COR-L47 (cell line): ENCODE measurements at places on chromosomes 12 and 14.

- DNase-seq = no peak
These were observed 12.2 kb downstream of the SMOC1 start for GRCh38 chr14:69891422-69891821.

DNA sequence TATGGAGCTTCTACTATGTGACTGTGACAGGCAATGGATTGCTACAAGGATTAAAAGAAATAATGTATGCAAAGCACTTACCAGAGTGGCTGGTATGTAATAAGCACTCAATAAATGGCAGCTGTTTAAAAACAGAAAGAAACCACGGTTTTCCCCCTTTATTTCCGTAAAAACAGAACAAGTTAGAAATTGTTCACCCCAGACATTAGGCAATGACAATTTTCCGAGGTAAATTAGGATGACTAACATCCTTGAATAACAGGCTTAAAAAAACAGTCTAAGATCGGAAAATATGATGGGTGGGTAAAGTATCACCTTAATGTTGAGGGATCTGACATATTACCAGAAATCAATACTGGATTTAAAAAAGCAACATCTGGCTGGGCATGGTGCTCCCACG lies 20.9 kb upstream of the CNIH1 start:
- DNase-seq = no peak

DNA sequence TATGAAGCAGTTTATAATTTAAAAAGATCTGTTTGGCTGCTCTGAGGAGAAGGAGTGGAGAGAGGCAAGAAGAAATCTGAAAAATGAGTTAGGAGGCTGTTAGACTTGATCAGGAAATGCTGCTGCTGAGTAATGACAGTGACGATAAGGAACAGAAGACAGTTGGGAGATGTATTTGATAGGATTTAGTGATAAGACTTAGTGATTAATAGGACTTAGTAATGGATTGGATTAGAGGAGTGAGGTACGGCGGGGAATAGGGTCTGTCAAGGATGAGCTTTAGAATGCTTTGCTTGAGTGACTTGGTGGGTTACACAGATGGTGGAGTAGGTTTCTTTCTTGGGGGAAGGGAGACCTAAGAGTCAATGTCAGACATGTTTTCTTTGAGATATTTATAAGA lies 31.7 kb downstream of the UNC79 start:
- no peak for DNase-seq

- DNase-seq = no peak
These were observed 11.2 kb downstream of the CD9 start for GRCh38 chr12:6211421-6211869.

GRCh38 chr12:19801941-19802340 lies 362.6 kb downstream of the AEBP2 start:
- DNase-seq = no peak

- DNase-seq = no peak
These were observed 179.8 kb upstream of the NRXN3 start for GRCh38 chr14:77990337-77990736.

DNA sequence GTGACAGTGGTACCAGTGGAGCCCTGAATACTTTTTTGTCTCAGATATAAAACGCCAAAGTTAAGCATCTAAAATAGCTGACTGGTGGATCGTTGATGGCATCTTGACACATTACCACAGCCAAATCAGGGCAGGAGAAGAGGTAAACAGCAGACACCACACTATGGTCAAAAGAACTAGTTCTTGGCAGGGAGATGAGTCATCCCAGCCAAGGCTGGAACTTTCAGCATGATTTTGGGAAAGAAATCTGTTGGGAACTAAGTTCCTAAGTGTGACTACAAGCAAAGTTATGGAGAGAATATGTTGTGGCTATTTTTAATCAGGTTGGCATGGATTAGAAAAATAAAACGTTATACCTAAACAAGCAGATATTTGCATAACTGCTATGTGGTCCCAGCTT lies 36.9 kb downstream of the LGR5 start:
- no peak for DNase-seq

DNA sequence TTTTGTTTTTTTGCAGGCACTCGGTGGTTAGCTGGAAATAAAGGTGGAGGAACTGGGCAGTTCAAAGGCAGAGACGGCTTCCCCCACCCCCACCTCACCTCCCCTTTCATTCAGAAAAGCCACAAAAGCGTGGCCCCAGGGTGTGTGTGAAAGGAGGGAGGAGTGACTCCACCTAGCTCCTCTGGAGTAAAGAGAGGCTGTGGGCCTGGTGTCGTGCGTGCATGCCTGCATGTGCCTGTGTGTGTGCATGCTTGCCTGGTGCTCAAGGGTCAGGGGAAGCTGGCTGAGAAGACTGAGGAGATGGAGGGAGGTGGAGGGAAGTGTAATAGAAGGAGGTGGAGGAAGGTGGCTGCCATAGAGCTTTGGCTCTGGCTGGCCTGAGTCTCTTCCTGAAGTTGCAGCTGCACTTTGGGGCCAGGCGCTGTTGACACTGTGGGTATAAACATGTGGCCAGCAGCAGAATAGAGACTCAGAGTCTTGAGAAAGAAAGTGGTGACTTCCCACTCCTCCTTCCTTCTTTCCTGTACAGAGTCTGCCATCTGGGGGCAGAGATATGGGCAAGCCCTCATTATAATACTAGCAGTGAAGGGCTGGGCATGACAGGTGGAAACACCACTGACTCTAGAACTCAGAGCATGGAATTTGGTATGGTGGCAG lies 36.9 kb upstream of the SINHCAF start:
- no peak for DNase-seq

- DNase-seq = no peak
These were observed 280.4 kb upstream of the GARIN6 start for GRCh38 chr12:99367181-99367580.

DNA sequence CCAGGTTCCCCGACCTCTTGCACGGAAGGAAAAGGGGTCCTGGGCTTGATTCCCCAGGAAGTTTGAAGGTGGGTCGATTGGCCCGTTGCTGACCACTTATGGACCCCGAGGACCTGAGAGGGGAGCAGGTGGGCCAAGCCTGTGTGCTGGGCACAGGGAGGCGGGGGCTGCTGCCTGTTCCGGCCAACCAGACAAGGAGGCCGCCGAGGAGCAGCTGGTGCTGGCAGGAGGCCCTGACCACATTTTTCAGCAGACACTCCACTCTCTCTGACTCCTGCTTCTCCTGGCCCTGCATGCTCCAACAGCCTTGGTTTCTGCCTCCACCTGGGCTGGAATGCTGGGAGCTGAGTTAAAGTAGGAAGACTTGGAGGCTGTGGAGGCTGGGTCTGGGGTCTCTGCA lies 42.8 kb downstream of the NOS1 start:
- no peak for DNase-seq

GRCh38 chr12:80364056-80364455 lies 80.0 kb upstream of the PTPRQ start:
- no peak for DNase-seq

DNA sequence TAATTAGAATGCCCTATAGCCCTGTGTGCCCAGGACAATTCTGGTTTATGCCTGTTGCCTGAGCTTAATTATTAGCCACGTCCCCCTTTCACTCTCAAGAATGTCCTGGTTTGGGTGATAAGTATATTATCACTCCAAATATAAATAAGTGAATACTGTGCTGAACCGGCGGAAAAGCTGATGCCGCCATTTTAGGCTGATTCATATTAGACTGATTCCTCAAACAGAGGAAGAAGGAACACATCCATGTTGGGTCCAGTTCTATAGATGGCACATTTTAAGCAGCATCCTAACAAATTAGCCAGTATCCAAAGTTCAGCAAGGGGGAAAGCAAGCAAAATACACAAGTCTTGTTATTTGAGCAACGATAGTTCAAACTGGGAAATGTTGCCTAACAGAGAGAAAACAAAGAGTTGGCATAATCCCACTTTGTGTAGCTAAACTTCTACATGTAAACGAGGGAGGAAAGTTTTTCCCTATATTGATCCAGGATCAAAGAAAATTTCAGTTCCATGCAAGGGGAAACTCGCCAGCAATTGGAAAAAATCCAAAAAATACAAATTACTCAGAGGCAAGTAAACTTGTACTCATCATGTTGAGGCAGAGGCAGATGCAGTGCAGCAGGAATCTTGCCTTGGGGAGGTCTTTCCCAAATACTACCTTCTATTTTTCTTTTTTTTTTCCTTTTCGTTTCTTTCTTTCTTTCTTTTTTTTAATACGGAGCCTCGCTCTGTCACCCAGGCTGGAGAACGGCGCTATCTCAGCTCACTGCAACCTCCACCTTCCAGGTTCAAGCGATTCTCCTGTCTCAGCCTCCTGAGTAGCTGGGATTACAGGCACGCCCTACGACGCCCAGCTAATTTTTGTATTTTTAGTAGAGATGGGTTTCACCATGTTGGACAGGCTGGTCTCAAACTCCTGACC lies 96.2 kb downstream of the ITPR2 start:
- DNase-seq = no peak

- DNase-seq = no peak
These were observed 142.4 kb downstream of the PLCZ1 start for GRCh38 chr12:18595412-18595811.

GRCh38 chr12:116418551-116418950 lies 140.6 kb upstream of the MAP1LC3B2 start:
- DNase-seq = no peak

DNA sequence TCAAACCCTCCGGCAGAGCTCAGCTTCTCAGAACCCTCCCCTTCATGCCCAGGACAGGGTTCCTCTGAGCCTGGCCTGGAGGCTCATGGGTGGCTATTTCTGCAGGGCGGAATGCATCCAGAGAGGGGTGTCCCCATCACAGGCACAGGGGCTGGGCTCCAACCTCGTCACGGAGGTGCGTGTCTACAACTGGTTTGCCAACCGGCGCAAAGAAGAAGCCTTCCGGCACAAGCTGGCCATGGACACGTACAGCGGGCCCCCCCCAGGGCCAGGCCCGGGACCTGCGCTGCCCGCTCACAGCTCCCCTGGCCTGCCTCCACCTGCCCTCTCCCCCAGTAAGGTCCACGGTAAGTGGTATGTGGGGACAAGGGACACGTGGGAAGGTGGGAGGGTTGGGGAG lies 15.7 kb downstream of the HNF1A start:
- no peak for DNase-seq

GRCh38 chr12:46678426-46678825 lies 147.4 kb downstream of the SLC38A4 start:
- no peak for DNase-seq

DNA sequence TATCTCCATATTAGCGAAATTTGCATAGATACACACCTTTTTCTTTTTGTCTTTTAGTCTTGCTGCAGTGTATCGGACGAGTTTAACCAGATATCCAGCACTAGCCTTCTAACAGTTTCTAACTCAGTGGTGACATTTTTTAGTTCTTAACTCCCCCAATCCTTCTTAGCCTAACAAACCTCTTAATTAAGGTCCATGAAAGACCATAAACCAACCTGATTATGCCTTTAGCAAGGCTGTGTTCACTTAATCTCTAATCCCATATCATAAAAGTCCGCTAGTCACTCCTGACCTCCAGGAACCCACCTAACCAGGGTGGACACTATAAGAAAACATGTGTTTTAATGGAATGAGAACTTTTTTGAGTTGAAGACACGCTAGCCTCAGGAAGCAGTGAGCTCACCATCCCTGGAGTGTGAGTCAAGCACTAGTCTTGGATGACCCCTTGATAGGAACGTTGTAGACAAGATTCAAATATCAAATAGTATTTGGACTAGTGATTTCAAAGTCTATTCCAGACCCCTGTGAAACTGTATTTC lies 9.5 kb downstream of the CDKN1B start:
- DNase-seq = no peak

- DNase-seq = no peak
These were observed 42.3 kb downstream of the FBXO34 start for GRCh38 chr14:55313480-55313879.

DNA sequence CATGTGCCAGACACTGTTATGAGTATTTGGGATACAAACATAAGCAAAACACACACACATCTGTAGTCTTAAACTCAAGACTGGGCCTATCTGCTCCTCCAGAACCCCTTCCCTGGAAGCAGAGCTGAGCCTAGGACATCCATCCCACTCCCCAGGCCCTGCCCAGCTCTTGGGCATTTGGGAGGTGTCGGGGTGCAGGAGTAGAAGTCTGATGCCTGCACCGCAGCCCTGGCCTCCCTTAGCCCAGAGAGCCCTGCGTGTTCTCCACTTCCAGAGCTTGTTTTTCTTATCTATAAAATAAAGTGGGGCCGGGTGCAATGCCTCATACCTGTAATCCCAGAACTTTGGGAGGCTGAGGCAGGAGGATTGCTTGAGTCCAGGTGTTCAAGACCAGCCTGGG lies 11.7 kb downstream of the HSP90AA1 start:
- no peak for DNase-seq

GRCh38 chr12:5912437-5913334 lies 32.4 kb downstream of the ANO2 start:
- no peak for DNase-seq

GRCh38 chr12:79058342-79058741 lies 193.8 kb downstream of the SYT1 start:
- no peak for DNase-seq

DNA sequence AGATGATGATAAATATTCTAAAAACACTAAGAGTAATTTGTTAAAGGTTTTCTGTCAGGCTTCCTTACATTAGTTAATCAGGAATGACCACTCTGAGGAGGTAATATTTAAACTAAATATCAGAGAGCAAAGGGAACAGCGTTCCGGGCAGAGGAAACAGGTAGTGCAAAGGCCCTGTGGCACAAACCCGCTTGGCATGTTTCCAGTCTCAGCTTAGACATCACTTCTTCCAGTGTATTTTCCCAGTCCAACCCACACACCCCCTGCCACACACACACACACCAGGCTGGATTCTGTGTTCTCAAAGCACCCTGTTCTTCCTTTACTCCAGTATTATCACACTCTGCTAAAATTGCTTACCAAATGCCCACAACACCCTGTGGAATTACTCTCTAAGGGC lies 247.1 kb downstream of the RPS29 start:
- DNase-seq = no peak

- no peak for DNase-seq
These were observed 55.3 kb downstream of the FIGNL2 start for GRCh38 chr12:51793201-51793600.

DNA sequence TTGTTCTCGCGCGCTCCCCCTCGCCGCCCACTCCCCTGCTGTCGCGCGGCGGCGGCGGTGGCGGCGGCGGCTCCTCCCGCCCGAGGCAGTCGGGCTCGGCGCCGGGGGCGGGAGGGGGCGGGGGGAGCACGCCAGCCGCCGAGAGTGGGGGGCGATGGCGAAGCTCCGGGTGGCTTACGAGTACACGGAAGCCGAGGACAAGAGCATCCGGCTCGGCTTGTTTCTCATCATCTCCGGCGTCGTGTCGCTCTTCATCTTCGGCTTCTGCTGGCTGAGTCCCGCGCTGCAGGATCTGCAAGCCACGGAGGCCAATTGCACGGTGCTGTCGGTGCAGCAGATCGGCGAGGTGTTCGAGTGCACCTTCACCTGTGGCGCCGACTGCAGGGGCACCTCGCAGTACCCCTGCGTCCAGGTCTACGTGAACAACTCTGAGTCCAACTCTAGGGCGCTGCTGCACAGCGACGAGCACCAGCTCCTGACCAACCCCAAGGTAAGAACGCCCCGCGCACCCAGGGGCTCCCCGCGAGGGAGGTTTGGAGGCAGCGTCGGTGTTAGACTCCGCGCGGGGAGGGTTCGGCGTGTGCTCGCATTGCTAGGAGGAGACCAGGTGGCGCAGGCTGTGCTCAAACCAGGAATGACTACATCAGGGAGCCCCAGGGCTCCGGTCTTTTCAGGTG lies 629 bp downstream of the KCNMB4 start:
- DNase-seq = peak; percentile 68

- DNase-seq = no peak
These were observed 57.0 kb downstream of the ZFP36L1 start for GRCh38 chr14:68735856-68736255.
